A673 (cell line): ENCODE measurements at places on chromosomes 13 and 19.

DNA sequence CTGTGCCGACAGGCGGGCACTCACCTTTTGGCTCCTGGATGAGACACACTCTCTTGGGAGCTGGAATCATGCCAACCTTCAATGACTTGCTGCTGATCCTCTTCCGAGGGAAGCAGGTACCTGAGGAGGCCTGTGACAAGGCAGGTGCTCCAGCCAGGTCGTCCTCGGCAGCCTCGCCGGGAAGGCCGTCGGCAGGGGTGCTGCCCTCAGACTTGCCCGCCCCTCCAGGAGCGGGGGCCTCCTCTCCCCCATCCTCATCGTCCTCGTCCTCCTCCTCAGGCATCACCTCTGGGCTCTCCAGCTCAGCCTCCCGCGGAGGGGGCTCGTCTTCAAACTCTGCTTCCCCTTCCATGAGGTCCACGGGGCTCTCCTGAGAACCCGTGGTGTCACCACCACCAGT, 29.2 kb downstream of the SUGP2 start:
- no peak for DNase-seq

GRCh38 chr13:48646791-48647190, 6.9 kb upstream of the CYSLTR2 start:
- DNase-seq = no peak

DNA sequence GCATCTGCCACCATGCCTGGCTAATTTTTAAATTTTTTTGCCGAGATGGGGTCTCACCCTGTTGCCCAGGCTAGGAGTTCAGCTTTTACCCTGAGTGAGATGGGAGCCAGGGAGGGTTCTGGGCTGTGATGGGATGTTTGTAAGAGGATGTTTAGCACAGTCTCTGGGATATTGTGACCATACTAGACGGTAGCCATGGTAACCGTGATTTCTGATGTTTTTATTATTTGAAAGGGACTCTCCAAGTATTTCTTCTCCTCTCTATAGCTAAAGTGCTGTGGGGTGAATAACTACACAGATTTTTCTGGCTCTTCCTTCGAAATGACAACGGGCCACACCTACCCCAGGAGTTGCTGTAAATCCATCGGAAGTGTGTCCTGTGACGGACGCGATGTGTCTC, 10.4 kb downstream of the TSPAN16 start:
- no peak for DNase-seq

DNA sequence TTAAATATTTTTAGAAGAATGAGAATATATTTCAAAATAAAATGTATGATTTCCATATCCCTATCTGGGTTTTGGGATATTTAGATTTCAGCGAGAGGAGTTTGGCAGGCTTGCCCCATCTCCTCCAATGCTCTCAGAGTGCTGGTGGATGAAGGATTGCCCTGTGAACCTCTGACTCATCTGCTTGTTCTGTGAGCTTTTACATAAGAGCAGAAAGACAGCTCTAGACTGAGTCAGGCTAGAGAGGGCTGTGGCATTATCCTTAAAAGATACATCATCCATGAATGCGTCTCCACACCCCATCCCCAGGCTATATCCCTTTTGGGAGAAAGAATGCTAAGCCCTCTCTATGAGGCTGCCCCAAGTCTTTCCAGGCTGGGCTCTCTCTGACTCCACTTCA, 190.6 kb downstream of the TUBA3C start:
- no peak for DNase-seq

- DNase-seq = no peak
These were observed 476 bp downstream of the TYK2 start for GRCh38 chr19:10379880-10380312.

DNA sequence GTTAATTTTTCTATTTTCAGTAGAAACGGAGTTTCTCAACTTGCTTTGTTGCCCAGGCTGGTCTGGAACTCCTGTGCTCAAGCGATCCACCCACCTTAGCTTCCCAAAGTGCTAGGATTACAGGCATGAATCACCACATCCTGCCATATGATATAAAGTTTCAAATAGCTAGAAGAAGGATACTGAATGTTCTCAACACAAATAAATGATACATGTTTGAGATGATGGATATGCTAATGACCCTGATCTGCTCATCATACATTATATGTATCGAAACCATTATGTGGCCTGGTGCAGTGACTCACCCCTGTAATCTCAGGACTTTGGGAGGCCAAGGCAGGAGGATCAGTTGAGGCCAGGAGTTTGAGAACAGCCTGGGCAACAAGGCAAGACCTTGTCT, 11.5 kb downstream of the CIB3 start:
- DNase-seq = no peak

- no peak for DNase-seq
These were observed 2.3 kb upstream of the U2AF2 start for GRCh38 chr19:55652311-55653128.

DNA sequence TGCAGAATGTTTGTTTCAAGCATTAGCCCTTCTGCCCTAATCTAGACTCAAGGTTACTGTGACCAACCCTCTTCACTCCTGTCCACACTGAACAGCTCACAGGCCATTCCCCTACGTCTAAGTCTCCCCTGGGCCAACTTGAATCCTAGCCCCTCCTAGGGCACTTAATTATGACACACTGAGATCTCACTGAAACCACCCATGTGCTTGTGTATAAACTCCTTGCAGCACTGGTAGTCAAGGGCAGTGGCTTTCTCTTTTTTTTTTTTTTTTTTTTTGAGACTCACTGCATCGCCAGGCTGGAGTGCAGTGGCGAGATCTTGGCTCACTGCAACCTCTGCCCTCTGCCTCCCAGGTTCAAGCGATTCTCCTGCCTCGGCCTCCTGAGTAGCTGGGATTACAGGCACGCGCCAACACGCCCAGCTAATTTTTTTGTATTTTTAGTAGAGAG, 1.9 kb upstream of the AKT2 start:
- DNase-seq = no peak

- no peak for DNase-seq
These were observed 7.8 kb downstream of the ANKLE1 start for GRCh38 chr19:17289489-17289888.

DNA sequence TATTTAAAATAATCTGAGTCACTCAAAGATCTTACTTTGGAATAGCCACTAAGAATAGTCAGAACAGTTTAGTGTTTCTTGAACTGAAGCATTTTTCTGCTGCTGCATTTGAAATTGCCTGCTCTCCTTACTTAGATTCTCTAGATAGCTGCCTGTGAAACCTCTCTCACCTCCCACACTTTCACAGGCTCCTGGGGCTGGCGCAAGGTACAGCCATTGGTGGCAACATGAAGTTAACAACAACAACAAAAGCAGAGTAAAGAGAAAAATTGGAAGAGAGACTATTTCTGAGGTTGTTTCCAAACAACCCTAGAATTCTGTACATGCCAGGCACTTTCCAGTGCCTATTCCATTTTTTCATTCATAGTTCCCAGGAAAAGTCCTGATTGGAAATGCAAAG, 25.3 kb downstream of the SLITRK5 start:
- DNase-seq = no peak

GRCh38 chr19:40561947-40562346, 14.7 kb upstream of the SHKBP1 start:
- no peak for DNase-seq

DNA sequence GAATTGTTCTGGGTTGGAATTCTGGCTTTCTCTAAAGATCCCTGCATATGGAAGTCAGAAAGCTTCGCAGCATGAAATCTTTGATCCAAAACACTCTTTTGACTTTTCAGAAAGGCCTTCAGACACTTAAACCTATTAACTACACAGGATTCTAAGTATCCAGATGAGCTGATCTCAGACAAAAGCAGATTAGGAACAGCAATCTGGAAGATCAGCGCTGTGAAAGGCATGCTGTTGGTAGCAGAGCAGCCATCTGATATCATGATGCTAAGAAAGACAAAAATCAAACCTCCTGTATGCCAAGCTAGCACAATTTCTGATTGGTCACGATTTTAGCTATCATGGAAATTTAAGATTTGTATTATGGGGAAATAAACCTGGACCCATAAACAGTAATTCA, 589.9 kb downstream of the GPC5 start:
- DNase-seq = no peak

DNA sequence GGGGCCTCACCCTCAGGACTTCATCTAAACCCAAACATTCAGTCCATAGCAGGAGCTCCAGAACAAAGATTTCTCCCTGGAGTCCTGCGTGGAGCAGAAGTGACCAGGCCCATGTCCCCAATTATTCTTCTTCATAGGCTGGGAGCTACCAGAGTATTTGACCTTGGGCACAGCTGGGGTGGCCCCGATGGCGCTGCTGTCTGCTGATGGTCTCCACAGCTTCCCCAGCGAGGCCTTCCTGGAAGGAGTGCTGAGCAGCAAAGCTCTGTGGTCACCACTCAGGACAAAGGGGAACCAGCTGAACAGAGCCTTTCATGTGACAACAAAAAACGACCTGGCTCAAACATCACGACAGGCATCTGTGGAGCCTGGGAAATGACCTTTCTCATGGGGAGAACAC, 62.7 kb upstream of the ARGLU1 start:
- no peak for DNase-seq

- DNase-seq = no peak
These were observed 26.3 kb downstream of the BCAT2 start for GRCh38 chr19:48784527-48784926.

DNA sequence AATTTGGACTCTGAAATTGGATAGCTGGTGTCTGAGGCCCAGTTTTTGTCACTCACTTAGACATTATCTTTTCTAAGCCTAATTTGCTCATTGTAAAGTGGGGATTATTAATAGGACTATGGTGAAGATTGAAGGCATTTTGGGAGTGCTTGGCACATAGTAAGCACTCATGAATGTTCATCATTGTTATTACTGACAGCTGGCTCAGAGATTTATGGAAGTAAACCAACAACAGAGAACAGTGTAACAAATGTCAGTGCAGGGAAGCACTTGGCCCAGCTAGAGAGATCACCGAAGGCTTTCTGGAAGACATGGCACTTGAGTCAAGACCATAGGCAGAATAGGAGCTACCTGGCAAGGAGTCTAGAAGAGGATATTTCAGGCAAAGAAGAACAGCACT, 92.3 kb downstream of the RFC3 start:
- DNase-seq = no peak

GRCh38 chr13:40515702-40516101, 150.7 kb downstream of the FOXO1 start:
- DNase-seq = no peak

DNA sequence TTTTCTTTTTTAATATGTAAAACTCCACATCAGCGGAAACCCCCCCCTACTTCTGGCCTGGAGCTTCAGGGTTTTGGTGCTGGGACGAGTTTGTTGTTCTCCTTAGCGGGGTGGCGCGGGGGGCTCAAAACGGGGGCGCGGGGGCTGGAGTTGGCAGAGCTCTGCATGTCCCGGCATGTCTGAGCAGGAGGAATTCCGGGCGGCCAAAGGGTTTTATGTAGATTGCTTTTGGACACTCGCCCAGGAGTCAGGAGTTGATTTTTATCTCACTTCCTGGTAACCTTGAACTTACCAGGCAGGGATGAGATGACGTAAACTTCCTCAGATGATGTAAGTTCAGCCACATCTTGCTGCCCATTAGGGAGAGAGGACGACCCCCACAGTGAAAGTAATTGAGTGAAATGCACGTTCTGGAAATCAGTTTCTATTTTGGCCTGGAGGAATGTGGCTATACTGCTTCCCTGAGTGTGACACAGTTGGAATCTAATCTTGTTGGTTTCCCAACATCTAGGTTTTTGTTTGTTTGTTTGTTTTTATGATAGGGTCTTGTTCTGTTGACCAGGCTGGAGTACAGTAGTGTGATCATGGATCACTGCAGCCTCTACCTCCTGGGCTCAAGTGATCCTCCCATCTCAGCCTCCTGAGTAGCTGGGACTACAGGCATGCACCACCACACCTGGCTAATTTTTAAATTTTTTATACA, 21.0 kb upstream of the GDF15 start:
- peak; percentile 96 for DNase-seq

DNA sequence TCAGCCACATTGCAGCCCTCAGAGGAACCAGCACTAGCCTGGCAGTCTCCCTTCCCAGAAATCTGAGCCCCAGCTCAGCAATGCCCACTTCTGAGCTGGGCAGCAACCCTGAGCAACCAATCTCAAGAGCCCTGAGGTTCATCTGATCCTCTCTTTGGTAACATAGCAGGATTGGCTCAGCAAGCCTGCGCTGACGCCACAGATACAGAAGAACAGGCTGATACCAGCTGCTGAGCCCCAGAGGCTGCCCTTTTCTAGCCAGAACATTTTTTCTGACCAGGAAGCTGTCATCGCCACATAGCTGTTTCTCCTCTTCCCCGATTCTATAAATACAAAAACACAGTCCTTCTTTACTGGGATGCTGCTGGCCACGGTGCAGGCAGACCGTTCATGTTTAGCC, 59.8 kb downstream of the TRPM4 start:
- DNase-seq = no peak

DNA sequence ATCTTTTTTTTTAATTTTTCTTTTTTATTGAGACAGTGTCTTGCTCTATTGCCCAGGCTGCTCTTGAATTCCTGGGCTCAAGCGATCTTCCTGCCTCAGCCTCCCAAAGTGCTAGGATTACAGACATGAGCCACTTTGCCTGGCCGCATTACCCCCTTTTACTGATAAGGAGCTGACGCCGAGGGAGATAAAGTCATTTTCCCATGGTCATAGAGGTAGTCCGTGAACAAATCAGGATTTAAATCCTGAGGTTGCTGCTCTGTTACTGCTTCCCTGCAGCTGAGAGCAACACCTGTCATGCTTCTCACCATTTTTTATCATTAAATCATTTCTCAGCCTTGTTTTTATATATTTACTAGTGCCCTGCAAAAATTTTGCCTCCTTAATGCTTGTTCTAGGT, 7.4 kb downstream of the CYSLTR2 start:
- DNase-seq = no peak

DNA sequence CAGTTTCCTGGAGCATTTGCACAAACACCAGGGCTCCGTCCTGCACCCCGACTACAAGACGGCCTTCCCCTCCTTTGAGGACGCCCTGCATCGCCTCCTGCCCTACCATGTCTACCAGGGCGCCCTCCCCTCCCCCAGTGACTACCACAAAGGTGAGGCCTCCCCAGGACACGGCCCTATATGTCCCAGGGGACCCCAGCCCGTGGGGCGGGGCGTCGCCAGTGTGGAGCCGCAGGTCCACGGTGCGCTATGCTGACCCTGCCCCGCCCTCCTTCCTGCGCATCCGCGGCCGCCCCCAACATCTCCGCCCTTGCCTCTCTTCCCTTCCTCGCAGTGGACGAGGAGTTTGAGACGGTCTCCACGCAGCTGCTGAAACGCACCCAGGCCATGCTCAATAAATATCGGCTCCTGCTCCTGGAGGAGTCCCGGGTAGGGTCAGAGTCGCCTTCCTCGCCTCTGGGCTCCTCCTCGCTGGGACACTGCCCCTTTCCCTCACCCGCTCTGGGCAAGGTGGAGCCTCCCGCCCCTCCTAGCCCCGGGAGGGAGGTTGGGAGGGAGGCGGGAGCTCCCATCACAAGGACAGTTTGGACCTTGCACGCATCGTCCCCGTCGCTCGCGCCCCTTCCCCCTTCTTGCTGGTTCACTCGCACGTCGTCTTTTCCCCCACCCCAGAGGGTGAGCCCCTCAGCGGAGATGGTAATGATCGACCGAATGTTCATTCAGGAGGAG, 14.4 kb upstream of the EHD2 start:
- DNase-seq = no peak

- no peak for DNase-seq
These were observed 12.5 kb downstream of the CEACAM3 start for GRCh38 chr19:41808663-41809566.

- peak; percentile 54 for DNase-seq
These were observed 90.4 kb downstream of the STOML3 start for GRCh38 chr13:38900188-38900587.

- DNase-seq = no peak
These were observed 1466.1 kb downstream of the UQCRFS1 start for GRCh38 chr19:27746691-27747380.
